ENCODE measurements at places on chromosomes 5 and 9.

DNA sequence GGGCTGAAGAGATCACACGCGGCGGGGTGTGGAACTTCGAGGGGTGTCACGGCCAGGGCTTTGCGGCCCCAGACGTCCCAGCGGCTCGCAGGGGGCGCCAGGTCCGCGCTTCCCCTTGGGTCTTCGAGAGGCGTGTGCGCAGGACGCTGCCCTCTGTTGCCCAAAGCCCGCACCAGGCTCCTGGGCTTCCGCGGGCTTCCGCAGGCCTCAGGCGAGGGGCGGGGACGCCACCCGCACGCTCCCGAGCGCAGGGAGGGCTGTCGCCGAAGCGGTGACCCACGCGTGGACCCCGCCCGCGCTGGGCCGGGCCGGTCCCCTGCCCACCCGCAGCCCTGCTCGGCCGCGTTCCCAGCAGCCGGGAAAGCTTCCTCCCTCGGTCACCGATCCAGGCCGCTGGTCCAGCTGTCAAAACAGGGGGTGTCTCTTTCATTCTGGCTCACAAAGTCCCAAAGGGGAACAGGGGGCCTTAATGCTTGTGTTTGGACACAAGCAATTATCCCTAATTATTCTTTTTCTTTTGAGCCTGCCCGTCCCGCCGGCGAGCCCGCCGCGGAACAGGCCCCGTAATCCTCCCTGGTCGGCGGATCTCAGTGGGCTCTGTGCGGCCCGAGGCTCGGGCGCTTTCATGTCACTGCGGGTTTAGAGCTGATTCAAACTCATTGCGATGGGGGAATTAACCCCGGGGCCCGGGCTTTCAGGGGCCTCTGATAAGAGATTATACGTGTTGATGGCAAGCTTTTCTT lies 60.6 kb downstream of the TMEM174 start:
- DNase-seq = no peak

GRCh38 chr9:34372467-34373011 lies 4.2 kb downstream of the MYORG start:
- DNase-seq = no peak

DNA sequence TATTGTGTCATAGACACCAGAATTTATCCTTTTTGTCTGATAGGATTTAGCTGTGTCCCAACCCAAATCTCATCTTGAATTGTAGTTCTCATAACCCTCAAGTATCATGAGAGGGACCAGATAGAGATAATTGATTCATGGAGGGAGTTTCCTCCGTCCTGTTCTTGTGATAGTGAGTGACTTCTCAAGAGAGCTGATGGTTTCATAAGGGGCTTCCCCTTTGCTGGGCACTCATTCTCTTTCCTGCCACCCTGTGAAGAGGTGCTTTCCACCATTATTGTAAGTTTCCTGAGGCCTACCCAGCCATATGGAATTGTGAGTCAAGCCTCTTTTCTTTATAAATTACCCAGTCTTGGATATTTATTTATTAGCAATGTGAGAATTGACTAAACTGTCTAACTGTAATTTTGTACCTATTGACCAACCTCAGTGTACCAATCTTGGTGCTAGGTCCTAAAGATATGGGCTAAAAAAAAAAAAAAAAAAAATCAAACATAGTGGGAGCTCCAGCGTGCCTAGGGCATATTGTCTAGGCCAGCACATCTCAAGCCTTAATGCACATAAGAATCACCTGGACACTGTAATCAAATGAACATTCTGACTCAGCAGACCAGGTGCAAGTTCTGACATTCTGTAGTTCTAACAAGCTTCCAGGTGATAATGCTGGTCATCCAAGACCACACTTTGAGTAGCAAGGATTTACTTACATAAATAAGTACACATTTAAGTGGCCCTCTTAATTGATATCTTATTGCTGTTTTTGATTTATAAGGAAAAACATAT lies 30.5 kb downstream of the ST8SIA4 start:
- DNase-seq = no peak

DNA sequence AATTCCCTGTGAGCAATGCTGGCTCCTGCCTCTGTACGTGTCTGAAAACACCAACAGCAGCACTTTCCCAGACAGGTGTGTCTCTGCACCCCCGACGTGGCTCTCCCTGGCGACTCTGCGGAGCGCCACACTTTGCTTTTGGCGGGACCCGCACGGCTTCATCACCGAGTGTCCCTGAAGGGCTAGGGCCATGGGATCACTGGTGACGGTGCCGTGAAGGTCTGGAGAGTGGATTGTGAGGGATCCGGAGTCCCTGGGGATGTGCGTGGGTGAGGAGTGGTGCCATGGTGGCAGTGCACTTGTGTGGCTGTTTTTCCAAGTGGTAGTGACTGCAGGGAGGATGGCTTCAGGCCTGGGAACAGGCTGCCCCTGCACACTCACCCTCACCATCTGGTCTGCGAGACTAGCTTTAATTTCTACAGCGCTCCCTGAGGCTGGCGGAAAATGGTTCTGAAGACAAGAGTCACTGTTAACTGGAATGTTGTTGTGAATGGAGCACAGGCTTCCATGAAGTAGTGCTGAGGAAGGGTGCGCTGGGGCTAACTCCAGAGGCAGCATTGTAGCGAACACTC lies 3.2 kb downstream of the NKD2 start:
- no peak for DNase-seq

- no peak for DNase-seq
These were observed 115.2 kb downstream of the TMC1 start for GRCh38 chr9:72636621-72637020.

DNA sequence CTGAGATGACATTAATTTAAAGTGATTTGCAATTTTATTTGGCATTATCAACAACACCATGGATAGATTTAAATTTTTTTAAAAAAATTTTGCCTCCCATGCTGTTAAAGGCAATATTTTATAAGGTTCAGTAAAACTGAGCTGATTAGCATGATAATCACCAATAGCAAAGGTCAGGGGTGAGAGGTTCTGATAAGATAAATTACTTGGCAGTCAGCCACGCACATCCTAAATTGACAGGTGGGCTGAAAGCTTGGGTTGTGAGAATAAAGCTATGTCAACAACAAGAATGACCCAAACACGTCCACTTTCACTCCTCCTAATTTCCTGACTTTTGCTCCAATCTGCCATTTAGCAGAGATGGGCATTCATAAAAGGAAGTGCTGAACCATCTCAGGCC lies 127.1 kb downstream of the LHFPL2 start:
- DNase-seq = no peak

- no peak for DNase-seq
These were observed 12.6 kb upstream of the SLC12A7 start for GRCh38 chr5:1124205-1125029.

- DNase-seq = no peak
These were observed 24.1 kb upstream of the PTGS1 start for GRCh38 chr9:122346478-122347347.

GRCh38 chr5:56817263-56818014 lies 2.1 kb downstream of the MAP3K1 start:
- DNase-seq = no peak

DNA sequence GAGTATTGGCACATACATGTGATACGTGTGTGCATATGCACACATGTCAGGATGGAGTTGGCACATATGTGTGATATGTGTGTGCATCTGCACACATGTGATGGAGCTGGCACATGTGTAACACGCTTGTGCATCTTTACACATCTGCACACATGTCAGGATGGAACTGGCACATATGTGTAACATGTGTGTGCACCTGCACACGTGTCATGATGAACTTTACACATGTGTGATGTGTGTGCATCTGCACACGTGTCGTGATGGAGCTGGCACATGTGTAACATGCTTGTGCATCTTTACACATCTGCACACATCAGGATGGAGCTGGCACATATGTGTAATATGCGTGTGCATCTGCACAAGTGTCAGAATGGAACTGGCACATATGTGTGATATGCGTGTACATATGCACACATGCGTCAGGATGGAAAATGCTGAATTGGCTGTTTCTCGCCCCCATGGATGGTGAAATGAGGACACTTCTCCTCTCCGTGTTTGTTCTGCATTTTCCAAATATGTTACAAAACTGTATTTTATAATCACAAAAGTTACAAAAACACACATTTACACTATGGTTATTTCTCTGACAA lies 16.3 kb upstream of the SLC6A19 start:
- no peak for DNase-seq

DNA sequence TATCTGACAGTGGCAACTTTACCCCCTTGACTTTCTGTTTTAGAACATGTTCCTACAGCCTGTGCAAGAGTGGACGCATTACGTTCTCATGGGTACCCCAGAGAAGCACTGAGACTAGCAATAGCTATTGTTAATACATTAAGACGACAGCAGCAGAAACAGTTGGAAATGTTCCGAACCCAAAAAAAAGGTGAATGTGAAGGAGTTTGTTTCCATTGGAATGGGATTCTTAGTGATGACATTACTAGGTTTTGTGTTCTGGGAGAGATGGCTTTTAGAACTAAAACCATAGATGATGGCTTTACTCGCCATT lies 194.1 kb downstream of the ZSWIM6 start:
- DNase-seq = no peak

DNA sequence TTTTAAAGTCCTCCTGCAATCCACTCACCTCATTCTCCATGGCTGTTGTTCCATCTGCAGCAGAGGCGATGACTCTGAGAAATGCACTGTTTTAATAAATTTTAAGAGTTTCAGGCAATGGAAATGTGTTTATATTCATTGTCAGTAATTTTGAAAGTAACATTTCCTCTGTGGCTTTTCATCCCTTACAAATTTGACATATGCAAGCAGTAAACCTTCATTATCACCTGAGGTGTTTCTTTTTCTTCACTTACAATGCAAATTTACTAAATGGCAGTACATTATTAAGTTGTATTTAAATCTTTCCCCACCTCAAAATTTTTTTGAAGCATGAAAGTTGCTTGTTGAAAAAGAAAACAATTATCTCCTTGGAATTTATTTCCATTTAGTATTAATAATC lies 136.9 kb downstream of the DIRAS2 start:
- no peak for DNase-seq
